ENCODE measurements at places on chromosomes 12 and 14.

DNA sequence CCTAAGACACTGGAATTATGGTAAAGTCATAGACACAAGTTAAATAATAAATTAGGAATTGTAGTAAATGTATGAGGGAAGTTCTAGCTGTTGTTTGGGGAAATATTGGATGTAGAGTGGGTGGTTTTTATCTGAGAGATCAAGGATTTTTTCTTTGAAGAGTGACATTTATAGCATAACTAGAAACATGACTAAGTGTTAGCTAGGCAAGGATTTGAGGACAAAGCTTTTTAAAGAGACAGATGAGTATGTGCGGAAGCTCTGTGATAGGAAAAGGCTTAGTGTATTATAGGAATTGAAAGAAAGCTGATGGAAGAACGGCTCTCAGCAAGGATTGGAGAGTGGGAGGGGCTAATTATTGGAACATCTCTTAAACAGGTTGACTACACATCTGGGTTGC is 24.5 kb downstream of the PDZRN4 start:
- H3K27me3 ChIP-seq, result no peaks in the 10 kb centered on the region
- peaks cover 17% of the 10 kb centered on the region for H3K4me1 ChIP-seq
- H3K27ac ChIP-seq, result peak overlapping the region; percentile 71
- no peaks in the 10 kb centered on the region for H3K36me3 ChIP-seq
- ATAC-seq, result no peak
- H3K4me3 ChIP-seq, result no peak overlapping the region

GRCh38 chr14:24215495-24216344 is at the start of gene MDP1:
Gene MDP1 (minus strand): TSS chr14:24216066. CDS start chr14:24215955, 111 bp downstream.
- ATAC-seq, result peak; percentile 78
- no peaks in the 10 kb centered on the region for H3K36me3 ChIP-seq
- no peaks in the 10 kb centered on the region for H3K27me3 ChIP-seq
- peak within 1 kb of the TSS; percentile 92 for H3K27ac ChIP-seq
- no peaks in the 10 kb centered on the region for H3K4me1 ChIP-seq
- peak within 1 kb of the TSS; percentile 63 for H3K4me3 ChIP-seq

DNA sequence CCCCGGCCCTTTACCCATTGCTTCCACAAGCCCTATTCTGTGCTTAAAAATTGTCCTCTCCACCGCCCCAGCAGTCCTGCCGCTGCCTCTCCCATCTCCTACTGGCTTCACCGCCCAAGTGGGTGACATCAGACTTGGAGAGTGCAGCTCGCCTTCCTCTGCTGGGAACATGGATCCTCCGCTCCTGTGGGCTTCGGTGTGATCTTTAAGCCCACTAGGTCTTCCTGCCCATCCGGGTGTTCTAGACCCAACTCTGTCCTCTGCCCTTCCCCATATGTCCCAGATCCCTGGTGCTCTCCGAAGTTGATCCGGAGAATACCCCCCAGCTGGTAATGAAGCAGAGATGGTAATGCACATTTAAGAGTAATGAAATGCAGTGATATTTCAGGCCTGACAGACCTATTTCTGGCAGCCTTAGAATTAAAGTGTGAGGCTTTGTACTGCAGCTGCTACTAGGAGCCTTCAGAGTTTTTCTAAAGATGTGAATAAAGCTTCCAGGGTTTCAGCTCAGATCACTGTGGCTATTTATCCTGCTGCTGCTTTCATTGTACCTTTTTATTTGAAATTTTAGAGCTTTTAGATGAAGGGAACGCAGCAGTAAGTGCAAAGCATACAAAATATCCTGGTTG is 22.9 kb upstream of the CTDSP2 start:
- no peaks in the 10 kb centered on the region for H3K27me3 ChIP-seq
- peaks cover 17% of the 10 kb centered on the region for H3K4me1 ChIP-seq
- peak overlapping the region; percentile 96 for H3K27ac ChIP-seq
- peak; percentile 14 for ATAC-seq
- no peak overlapping the region for H3K4me3 ChIP-seq

DNA sequence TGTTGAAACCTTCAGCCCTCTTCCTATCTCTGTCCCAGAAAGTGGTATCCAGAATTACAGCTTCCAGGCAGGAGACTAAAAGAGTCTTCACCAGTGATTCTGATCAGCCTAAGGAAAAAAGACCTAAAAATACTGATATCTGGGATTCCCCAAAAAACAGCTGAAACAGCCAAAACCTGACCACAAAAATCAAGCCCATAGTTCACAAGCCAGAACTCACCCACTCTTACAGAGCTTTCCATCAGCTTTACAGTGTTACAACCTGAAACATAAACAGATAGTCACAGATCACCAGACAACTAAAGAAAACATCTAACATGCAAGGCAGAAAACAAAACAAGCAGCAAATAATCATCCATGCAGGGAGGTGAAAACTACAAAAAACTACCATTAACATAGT is 26.0 kb upstream of the TSPAN8 start:
- H3K27ac ChIP-seq, result no peak overlapping the region
- ATAC-seq, result no peak
- H3K4me3 ChIP-seq, result no peak overlapping the region
- H3K27me3 ChIP-seq, result no peaks in the 10 kb centered on the region
- no peaks in the 10 kb centered on the region for H3K36me3 ChIP-seq
- H3K4me1 ChIP-seq, result no peaks in the 10 kb centered on the region

- H3K27ac ChIP-seq, result no peak overlapping the region
- no peak overlapping the region for H3K4me3 ChIP-seq
- H3K4me1 ChIP-seq, result peaks cover 18% of the 10 kb centered on the region
- H3K27me3 ChIP-seq, result no peaks in the 10 kb centered on the region
These were observed 24.2 kb downstream of the CDK17 start for GRCh38 chr12:96375841-96376604.

GRCh38 chr12:101733166-101733565 is 6.1 kb downstream of the SYCP3 start:
- H3K36me3 ChIP-seq, result no peaks in the 10 kb centered on the region
- no peaks in the 10 kb centered on the region for H3K27me3 ChIP-seq
- H3K4me3 ChIP-seq, result no peak overlapping the region
- ATAC-seq, result no peak
- no peak overlapping the region for H3K27ac ChIP-seq

- peak overlapping the region; percentile 88 for H3K27ac ChIP-seq
- H3K4me3 ChIP-seq, result no peak overlapping the region
- H3K36me3 ChIP-seq, result no peaks in the 10 kb centered on the region
- H3K4me1 ChIP-seq, result peaks cover 5% of the 10 kb centered on the region
- no peaks in the 10 kb centered on the region for H3K27me3 ChIP-seq
- ATAC-seq, result no peak
These were observed 87.8 kb downstream of the BBS10 start for GRCh38 chr12:76260390-76260748.
